CD4-positive, alpha-beta T cell treated with Interleukin-6 for 4 hours (primary cell): ENCODE measurements at places on chromosomes 1 and 21.
A peak's percentile ranks its signal among the peaks of the same experiment; 100 is the strongest.

DNA sequence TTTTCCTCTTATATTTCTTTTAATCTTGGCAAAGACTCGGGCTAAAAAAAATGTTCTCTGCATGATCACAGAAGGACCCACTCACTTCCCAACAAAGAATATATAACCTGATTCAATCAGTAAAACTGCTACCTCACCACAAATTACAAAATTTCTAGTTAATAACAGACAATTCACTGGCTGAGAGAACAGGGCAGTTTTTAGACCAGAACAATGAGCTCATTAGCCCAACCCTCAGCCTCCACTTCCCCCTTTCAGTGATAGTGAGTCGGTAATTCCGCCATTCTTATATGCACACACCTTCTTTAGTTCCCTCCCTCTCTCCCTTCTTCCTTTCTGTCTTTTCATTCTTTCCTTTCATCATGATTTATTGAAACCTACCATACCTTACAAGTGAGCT, 8.9 kb downstream of the SIPA1L2 start:
- no peak for DNase-seq

GRCh38 chr21:42655796-42656770, 2.7 kb downstream of the PDE9A start:
- no peak for DNase-seq

- no peak for DNase-seq
Measured at GRCh38 chr1:95179205-95179986, 54.6 kb upstream of the RWDD3 start.

DNA sequence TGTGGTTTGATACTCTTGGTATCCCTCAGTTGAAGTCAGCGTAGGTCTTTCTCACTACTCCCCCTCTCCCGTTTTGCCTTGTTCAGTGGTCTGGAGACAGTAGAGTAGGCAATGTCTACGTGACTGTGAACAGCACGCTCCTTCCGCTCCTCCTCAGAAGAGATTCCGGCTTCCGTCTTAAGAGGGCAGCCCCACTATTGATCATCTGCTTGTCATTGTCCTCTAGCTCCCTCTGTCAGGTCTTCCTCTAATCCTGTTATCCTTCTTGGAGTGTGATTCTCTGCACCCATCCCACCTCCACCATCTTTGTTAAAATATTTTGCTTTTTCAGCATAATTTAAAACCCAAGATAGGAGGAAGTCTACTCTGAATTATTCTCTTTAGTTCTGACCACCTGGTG, 129.9 kb upstream of the KCNK2 start:
- DNase-seq, result no peak

DNA sequence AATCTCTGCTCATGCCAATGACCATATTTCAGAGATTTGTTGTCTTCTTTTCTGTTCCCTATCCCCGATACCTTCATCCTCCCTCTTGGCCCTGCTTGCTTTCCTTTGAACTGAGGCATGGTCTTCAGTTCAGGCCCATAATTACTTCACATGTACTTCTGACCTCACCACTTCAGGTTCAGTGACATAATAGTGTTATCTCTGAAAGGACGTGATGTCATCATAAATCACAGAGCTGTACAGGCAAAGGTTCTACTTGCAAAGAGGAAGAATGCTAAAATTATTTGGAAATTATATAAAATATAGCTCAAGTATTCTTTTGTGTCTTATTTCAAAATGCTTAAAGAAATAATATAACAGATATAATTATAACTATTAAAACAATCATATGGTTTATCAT, 230.3 kb upstream of the ESRRG start:
- no peak for DNase-seq

GRCh38 chr1:3885611-3886010, 14.5 kb downstream of the C1orf174 start:
- no peak for DNase-seq

GRCh38 chr1:208233978-208234377, 10.2 kb downstream of the PLXNA2 start:
- no peak for DNase-seq

DNA sequence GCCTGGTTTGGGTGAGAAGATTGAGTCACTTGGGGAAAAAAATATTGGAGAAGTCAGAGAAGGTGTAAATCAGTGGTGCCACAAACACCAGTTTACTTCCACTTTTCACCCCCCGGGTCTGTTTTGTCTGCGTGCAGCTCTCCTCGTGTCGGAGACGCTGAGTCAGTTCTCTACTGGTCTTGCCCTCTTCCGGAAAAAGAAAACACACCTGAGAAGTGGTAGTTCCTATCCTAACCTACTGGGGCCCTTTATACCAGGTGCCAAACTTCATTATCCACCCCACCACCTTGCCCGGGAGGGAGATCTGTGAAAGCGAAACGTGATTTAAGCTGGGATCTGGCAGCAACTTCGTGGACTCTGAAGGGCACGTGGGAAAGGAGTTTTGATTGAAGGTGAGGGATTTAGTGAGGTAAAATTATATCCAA, 855 bp upstream of the IVNS1ABP start:
- peak; percentile 84 for DNase-seq

DNA sequence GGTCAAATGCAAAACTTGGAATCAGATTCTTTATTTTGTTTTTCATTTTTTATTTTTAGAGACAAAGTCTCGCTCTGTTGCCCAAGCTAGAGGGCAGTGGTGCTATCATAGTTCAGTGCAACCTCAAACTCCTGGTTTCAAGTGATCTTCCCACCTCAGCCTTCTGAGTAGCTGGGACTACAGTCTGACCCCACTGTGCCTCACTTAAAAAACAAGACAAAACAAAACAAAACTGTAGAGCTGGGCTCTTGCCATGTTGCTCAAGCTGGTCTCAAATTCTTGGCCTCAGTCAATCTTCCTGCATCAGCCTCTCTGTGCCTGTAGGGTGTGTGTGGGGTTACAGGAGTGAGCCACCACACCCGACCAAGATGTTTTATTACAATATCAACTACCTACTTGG, 396.0 kb upstream of the USP24 start:
- no peak for DNase-seq

DNA sequence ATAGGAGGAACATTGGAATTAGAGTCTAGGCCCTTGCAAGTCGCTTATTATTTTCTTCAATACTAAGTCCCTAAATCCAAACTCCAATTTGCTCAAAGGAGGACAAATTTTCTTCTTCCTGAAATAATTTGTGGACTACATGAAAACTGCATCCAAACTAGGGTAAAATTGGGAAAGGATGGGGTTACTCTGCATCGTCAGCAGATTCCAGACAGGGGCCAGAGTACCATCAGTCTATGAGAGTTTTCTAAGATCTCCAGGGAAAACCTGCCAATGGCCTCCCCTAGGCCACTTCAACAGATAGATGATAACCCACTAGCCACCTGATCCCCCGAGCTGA, 508 bp downstream of the HEYL start:
- no peak for DNase-seq

GRCh38 chr1:89739013-89739843, 81.6 kb upstream of the LRRC8D start:
- DNase-seq, result peak; percentile 40

GRCh38 chr1:18188820-18189517, 81.4 kb downstream of the IGSF21 start:
- no peak for DNase-seq

DNA sequence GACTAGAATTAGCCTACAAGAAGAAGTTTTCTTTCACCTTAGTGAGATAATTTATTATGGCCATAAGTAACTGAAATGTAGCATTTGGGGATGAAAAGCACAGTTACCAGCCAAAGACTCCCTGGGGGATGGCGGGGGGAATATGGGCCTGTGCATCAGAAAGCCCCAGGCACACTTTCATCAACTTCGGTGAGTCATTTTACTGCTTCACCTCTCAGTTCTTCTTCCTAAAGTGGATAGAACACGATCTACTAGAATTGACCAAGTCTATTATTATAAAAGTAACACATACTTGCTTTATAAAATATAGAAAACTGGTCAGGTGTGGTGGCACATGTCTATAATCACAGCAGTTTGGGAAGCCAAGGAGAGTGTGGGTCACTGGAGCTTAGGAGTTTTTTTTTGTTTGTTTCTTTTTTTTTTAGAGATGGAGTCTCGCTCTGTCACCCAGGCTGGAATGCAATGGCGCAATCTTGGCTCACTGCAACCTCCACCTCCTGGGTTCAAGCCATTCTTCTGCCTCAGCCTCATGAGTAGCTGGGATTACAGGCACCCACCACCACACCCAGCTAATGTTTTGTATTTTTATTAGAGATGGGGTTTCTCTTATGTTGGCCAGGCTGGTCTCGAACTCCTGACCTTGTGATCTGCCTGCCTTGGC, 141.8 kb downstream of the ZZZ3 start:
- no peak for DNase-seq

DNA sequence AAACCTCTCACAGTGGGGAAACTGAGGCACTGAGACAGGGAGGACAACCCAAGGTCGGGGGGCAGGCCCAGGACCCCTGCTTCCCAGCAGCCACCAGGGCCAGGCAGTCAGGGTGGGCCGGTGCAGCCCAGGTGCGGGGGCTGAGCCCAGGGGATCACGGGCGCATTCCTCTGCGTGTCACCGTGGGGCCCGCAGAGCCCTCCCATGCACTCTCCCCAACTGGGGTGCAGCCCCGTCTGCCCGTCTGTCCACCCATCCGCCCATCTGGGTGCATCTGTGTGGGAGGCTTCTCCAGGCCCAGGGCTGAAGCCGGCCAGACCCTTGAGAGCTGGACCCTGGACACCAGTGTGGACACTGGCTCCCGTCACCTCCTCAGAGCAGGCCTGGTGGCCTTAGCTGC, 2.9 kb upstream of the PLCH2 start:
- no peak for DNase-seq

DNA sequence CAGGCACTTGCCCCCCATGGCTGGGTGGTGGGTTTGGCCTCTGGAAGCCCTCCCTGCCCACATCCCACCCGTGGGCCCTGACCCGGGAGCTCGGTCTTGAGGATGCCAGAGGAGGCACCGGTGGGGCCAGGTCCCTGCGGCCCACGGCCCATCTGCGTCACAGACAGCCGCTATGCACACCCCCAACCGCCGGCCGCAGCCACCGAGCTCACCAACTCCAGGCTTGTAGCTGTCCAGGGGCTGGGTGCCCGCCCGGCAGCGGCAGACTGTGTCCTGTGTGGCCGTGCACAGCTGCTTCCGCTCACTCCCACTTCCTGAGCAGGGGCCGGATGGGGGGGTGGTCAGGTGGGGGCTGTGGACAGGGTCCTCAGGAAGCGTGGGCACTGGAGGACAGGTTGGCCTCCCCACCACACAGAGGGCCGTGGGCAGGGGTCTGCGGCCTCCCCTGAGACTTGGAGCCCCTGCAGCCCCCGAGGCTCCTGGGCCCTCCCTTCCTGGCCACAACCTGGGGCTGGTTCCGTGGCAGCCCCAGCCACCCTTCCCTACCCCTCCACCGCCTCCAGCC, 1.1 kb downstream of the TNFRSF4 start:
- peak; percentile 53 for DNase-seq

GRCh38 chr1:29793653-29794348, 557.5 kb downstream of the PTPRU start:
- no peak for DNase-seq

- DNase-seq, result no peak
Measured at GRCh38 chr1:31335007-31335406, 37.9 kb downstream of the FABP3 start.

GRCh38 chr1:38085666-38086330, 39.2 kb upstream of the POU3F1 start:
- no peak for DNase-seq

DNA sequence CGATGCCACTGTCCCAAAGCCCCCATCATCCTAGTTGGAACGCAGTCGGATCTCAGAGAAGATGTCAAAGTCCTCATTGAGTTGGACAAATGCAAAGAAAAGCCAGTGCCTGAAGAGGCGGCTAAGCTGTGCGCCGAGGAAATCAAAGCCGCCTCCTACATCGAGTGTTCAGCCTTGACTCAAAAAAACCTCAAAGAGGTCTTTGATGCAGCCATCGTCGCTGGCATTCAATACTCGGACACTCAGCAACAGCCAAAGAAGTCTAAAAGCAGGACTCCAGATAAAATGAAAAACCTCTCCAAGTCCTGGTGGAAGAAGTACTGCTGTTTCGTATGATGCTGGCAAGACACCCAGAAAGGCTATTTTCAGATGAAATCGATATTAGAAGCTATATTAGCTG, 8.1 kb downstream of the RHOU start:
- DNase-seq, result no peak

GRCh38 chr1:25880518-25880917, 5.0 kb upstream of the PAQR7 start:
- DNase-seq, result no peak

GRCh38 chr1:168977618-168978017, 128.9 kb upstream of the ATP1B1 start:
- no peak for DNase-seq

GRCh38 chr1:33007190-33008050, 29.3 kb downstream of the AK2 start:
- DNase-seq, result peak; percentile 40

GRCh38 chr1:36088577-36089392, at the start of gene ADPRS:
TSS of gene ADPRS (plus strand) at chr1:36088892. CDS start at chr1:36088905, 13 bp downstream.
- DNase-seq, result peak; percentile 91

DNA sequence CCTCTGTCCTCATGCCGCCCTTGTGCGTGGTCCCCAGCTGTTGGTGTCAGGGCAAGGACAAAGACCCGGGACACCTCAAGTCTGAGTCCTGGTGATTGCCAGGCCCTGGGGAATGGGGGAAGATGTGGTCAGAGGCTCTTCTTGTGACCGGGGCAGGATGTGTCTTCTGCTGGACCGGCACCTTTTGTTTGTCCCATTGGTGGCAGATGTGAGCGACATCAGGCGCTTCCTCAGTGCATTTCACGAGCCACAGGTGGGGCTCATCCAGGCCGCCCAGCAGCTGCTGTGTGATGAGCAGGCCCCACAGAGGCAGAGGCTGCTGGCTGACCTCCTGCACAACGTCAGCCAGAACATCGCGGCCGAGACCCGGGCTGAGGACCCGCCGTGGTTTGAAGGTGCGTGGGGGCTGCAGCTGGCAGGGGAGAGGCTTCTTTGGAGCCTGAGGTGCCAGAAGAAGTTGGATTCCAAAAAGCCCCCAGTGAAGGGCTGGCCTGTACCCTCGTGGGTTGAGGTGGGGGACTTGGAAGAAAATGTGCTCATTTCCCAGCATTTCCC, 8.4 kb downstream of the DFFB start:
- DNase-seq, result no peak

DNA sequence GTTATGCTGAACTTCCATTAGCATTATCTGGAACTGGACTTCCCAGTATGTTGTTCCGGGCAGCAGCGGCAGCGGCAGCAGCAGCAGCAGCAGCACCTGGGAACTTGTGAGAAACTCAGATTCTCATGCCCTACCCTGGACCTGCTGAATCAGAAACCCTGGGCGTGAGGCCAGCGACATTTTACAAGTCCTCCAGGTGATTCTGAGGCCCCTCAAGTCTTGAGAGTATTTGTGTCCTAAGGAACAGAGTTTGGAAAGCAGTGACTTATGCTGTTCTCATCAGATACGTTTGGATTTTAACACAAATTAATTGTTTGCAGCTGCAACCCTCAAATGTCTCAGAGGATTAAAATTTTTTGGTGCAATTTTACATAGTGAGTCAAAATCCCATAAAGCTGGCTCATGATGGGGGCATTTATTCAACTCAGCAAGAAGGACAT, 157.2 kb upstream of the KAZN start:
- no peak for DNase-seq

GRCh38 chr1:217539510-217539909, 91.4 kb downstream of the GPATCH2 start:
- DNase-seq, result no peak

- no peak for DNase-seq
Measured at GRCh38 chr1:63325279-63325985, 3.1 kb downstream of the FOXD3 start.

- DNase-seq, result no peak
Measured at GRCh38 chr21:42242611-42243010, 23.7 kb downstream of the ABCG1 start.

- DNase-seq, result no peak
Measured at GRCh38 chr1:94727846-94728715, 92.1 kb upstream of the SLC44A3 start.
